ENCODE measurements at places on chromosomes 12 and 14.

- no peak for DNase-seq
Observed at GRCh38 chr12:19846574-19846973, 407.3 kb downstream of the AEBP2 start.

DNA sequence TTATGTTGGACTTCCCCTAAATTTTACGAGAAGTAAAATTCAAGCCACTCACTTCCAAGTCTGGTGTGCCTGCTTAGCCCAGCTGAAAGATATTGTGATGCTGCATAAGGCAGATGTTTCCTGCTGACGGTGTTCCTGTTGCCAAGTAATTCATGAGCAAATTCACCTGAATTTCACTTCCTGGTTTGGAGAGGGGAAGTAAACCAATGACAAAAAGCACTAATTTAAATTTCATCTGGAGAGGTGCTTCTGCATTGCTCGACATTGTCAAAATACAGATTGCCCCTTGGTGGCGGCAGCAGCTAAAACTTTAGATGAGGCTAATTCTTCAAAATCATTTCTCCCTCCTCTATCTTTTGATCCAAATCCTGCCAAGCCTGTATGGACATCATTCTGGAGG is 281.1 kb downstream of the AACS start:
- no peak for DNase-seq

- DNase-seq: no peak
Observed at GRCh38 chr14:74235017-74235416, 4.2 kb upstream of the VSX2 start.

GRCh38 chr14:74516451-74517160 is 23.0 kb downstream of the ISCA2 start:
- no peak for DNase-seq

DNA sequence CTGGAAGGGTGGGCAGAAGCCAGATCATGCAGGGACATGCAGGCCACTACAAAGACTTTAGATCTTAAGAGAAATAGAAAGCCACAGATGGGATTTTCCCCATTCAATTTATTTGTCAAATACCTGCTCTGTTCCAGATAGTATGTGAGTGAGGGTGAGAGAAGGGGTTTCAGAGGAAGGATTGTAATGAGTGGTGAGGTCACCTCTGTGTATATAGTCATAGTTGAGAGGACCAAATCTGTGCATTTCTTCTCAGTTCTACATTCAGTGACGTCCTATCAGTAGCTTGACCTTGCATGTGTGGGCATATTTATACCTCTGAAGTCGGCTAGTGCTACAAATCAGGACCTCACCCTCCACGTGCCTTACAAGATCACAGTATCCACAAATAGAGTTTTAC is 31.2 kb upstream of the RBM19 start:
- DNase-seq: no peak

- DNase-seq: no peak
Observed at GRCh38 chr14:51931308-51931707, 58.0 kb upstream of the RTRAF start.

GRCh38 chr12:43835264-43835655 is 621 bp upstream of the TMEM117 start:
- no peak for DNase-seq

DNA sequence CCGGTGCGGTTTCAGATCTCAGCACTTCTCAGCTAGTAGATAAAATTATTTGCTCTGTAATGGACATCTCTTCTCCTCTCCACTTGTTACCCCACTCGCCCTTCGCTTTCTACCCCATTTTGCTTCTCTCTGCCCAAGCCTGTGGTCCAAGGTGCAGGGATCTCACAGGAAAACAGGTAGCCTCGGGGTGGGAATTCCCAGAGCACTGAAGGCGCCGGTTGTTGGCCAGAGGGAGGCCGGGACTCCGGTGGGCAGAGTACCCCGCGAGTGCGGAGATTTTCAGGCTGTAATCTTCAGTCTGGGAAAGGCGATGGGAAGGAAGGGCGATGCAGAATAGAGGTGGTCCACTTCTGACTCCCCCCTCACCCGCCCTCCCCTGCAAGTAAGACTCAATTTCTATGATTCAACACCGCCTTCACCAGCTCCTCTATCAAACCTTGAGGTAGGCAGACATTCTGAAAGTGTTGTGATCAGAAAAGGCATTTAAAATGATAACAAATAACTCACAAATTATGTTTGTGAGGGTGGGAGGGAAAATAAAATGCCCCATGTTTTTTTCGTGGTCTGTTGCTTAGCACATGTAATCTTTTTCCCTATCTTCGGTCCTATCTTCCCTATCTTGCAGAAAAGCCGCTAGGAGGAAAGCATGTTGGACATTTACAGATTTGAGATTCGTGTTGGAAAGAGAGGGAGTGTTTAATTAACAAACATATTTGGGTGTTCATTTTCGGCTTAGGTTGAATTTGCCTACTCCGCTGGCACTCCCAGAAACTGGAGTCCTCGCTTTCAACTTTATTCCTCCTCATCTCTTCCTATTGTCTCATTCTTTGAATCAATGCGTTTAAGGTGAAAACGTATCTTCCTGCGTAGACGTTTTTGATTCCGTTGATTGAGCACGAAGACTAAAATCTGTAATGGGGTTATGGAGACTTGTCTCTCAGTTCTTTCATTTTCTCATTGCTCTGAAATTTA is 8.5 kb downstream of the FOXG1 start:
- DNase-seq: no peak

DNA sequence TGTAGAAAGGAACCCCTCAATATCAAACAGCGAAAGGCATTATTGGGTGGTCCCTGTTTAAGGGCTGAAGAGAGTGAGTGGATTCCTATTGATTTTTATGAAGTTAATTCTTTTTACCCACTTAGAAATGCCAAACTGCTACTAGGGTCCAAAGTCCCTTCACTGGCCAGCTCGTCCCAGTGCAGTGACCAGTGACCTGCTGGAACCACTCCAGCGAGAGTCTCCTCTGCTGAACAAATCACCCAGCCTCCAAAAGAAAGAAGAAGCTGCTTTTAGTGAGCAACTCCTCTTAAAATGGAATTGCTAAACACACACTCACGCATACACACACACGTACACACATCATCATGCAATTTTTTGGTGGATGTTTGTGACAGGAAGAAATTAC is 198.2 kb upstream of the PLEKHG7 start:
- DNase-seq: no peak

DNA sequence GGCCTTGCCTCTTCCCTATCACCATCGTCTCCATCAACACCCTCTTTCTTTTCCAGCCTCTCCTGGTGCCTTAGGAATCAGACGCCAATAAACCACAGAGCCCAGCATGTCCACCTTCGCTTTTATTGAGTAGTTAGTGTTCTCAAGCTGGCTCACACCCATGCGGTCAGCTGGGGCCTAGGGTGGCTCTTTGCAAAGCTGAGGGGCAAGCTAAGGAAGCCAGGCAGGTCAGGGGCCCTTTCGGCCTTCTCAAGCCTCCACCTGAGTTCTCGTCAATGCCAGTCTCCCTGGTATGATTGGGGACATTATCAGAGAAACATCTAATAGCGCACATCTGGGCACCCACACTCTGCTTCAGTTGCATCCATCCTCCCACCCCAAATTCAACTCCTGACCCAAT is 737 bp upstream of the TEX52 start:
- DNase-seq: no peak

- DNase-seq: no peak
Observed at GRCh38 chr12:132481345-132481744, 8.6 kb upstream of the FBRSL1 start.

- no peak for DNase-seq
Observed at GRCh38 chr12:87671757-87672156, 357.4 kb downstream of the C12orf50 start.

DNA sequence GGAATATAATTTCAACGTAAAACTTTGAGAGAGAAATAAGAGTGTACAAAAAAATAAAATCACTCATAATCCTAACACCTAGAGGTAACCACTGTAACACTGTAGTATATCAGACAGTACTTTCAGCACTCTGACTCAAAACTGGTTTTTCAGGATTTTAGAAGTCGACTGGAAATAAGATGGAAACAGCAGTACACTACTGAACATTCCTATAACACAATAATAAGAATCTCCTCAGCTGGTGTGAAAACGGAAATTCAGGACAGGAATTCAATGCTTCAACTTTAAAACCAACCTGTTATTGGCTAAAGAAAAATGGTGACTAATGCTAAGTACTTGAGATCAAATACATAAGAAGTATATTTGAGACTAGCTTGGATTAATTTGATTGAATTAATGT is 12.3 kb upstream of the PITPNM2 start:
- DNase-seq: no peak

DNA sequence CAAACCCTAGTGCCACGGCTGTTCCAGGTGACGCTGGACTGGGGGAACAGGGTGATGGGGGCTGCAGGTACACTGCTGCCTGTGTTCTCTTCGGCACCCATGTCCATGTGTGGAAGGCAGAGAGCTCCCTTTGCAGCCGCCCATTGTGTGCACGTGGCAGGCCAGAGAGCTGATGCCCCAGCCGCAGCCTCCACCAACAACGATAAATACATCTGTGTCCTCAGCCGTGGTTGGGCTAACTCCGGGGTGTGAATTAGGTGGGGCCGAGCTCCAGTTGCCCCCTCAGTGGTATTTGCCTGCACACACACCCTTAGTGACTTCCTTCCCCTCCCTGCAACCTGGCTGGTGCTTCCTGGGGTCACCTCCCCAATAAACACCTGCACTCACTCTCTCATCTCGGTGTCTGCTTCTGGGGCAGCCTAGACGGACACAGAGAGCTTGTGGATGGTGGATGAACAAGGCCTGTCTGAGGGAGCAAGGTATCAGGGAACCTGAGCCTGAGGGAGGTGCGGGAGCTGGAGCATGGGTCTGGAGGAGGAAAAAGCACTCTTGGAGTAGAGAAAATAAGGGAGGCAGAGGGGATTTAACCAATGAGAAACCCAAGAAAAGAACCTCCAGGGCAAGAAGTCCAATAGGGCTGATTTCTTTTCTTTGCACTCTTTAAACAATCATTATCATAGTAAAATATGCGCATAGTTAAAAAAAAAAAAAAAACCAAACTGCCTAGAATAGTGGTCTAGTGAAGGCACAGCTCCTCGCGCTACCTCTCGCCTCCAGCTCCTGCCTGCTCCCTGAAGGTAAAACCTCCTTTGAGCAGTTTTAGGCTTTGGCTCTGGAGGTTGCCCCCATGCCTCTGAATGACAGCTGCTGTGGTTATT is 112.6 kb downstream of the ZNF664 start:
- no peak for DNase-seq

- DNase-seq: no peak
Observed at GRCh38 chr14:55015006-55015405, 11.9 kb downstream of the WDHD1 start.

GRCh38 chr12:5806371-5807089 is 138.5 kb downstream of the ANO2 start:
- DNase-seq: no peak

DNA sequence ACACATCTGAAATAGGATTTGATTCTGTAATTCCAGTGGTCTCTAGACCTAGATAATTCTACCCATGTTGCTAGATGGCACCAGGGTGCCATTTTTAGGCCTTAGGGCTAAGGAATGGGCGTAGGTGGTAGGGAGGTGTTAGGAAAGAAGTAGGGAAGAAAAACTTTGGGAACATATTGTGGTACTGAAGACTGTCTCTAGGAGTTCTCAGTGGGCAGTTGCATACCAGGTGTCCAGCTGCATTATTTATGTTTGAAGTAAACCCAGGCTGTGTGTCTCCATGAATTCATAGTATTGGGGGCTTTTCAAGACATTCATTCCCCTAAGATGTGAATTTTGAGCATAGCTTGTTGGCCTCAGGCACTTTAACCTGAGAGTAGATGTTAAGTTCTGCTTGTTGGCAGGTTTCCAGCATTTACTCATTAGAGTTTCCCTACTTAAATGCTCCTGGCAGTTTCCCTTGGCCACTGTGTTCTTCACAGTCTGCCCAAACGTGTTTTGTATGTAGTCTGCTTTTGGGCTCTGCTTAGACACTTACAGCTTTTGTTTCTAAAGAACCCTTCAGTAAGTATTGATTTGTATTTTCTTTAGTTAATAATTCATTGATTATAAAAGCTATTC is 31.5 kb upstream of the CCT2 start:
- no peak for DNase-seq
